Dermis microvascular lymphatic vessel endothelial cell (primary cell): ENCODE measurements at places on chromosomes 16 and 17. TPM values are rescaled to one million over a fixed set of nuclear protein-coding genes. Genes with fewer than 3 reads are reported as not detected.

DNA sequence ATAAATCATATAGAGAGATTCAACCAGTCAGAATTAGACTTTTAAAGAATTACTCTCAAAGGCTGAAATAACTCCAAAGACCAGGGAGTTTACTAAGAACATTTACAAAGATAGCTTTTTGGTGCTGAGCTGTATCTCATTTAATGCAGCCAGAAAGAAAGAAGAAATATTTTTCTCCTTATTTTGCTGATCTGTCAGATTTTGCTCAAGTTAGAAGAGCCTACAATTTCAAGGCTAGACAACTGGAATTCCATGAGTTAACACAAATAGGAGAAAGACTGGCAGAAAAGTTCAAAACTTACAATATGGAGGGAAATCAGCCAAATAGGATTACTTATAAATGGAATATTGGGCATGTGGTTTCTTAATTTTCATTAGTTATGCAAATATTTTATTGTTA lies 6.1 kb upstream of the SLFN12 start:
- no peak for DNase-seq

The ASGR1 gene
- 14.8 and 26.2 TPM in 2 replicates for total RNA-seq

The PRSS27 gene
- total RNA-seq: 0.13 and 0.25 TPM in 2 replicates

The ABCC6 gene
- 0.13 and 0.63 TPM in 2 replicates for total RNA-seq

GRCh38 chr16:51989637-51990230 lies 557.2 kb downstream of the TOX3 start:
- no peak for DNase-seq

DNA sequence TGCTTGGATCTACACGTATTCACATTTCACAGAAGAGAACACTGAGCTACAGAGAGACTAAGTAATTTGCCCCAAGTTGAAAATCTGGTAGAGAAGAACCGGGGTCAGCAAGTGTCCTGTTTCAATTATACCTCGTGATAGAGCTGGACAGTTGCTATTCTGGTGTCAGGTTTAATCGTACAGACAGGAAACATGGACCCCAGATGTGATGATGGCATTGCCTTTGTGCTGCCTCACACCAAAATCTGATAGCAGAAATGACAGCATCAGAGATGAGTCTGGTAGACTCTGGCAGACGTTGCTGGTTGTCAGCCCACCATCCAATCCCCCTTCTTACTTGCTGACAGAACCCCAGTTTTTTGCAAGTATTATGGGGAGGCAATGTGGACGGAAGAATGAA lies 112.1 kb upstream of the FOXF1 start:
- no peak for DNase-seq

DNA sequence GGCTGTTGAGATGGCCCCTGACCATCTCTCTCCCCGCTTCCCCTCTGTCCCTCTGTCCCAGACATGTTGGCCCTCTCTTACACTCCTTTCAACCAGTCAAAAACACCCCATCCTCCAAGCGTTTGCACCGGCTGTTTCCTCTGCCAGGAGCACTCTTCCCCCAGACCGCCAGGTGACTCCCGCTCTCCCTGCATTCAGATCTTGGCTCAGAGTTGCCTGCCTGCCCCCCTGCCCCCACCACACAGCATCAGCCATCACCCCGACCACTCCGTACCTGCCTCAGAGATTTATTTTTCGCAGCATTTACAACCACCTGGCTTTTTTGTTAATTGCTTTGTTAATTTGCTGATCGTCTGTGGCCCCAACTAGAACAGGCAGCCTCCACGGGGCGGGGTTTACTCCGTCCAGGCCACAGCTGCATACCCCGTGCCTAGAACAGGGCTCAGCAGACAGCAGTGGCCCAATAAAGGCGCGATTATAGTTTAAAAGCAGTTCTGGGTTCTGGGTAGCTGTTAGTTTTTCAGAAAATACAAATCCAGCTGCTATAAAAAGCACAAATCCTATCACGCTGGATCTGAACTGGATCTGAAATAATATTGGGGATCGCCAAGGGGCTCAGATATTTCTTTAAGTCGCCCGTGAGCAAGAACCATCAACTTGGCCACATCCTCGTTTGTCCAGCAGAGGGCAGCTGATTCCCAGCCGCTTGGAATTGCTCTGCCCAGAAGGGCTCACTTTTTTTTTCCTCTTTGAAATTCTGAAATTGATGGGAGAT lies 173.6 kb downstream of the IRF8 start:
- peak; percentile 72 for DNase-seq
